ENCODE measurements at places on chromosomes 13 and 19.

- H3K36me3 ChIP-seq, result no peaks in the 10 kb centered on the region
- no peak for DNase-seq
- H3K27ac ChIP-seq, result no peak overlapping the region
- no peaks in the 10 kb centered on the region for H3K27me3 ChIP-seq
- no peak overlapping the region for H3K4me3 ChIP-seq
- H3K4me1 ChIP-seq, result no peaks in the 10 kb centered on the region
Measured at GRCh38 chr19:34475026-34475974, 6.3 kb upstream of the WTIP start.

DNA sequence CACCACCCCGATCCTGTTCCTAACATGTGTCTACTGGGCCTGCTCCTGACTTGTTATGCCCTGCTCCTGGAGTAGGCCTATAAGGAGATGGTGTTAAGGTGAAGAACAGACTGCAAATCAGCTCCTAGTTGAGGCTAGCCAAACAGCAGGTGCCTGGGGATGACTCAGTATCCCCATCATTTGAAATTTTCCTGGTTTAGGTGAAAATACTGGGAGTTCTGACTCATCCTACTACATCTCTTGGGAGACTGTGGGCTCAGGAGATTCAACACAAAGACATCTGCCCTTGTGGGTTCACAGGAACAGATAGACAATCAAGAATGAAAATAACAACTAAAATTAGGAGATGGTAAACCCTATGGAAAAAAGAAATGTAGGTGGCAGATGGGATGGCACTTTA is 41.2 kb downstream of the BRD4 start:
- peak overlapping the region; percentile 34 for H3K27ac ChIP-seq
- H3K27me3 ChIP-seq, result no peaks in the 10 kb centered on the region
- no peak for DNase-seq
- peaks cover 6% of the 10 kb centered on the region for H3K36me3 ChIP-seq

- H3K27ac ChIP-seq, result no peak overlapping the region
- no peaks in the 10 kb centered on the region for H3K36me3 ChIP-seq
- H3K4me1 ChIP-seq, result no peaks in the 10 kb centered on the region
- no peak overlapping the region for H3K4me3 ChIP-seq
- no peak for DNase-seq
- H3K27me3 ChIP-seq, result no peaks in the 10 kb centered on the region
Measured at GRCh38 chr13:29892151-29892550, 41.7 kb upstream of the UBL3 start.

- H3K4me3 ChIP-seq, result no peak overlapping the region
- H3K27me3 ChIP-seq, result no peaks in the 10 kb centered on the region
- no peaks in the 10 kb centered on the region for H3K4me1 ChIP-seq
- no peak overlapping the region for H3K27ac ChIP-seq
- DNase-seq, result no peak
Measured at GRCh38 chr13:101757446-101758039, 305.1 kb downstream of the ITGBL1 start.

DNA sequence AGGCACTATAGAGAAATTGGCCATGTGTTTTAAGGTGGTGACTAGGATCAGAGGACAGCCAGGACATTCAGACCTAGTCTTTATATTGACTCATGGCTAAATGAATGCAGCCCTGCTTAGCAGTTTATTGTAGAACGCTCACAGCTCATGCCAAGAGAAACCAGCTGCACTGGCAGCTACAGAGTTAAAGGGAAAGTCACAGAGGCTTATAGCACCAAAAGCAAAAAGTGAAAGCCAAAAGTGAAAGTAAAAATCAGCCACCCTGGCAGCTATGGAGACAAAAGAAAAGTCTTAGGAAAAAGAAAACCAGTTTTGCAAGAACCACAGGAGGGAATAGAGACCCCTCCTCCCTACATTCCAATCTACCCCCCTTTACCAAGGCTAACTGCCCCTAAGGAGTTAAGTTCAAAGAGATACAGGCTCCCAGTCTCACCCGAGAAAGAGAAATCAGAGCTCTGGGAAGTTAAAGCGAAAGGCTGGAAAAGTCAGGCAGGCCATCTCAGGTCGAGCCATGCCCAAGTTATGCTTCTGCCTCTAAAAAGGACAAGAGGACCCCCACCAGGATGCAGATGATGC is 99.0 kb downstream of the ZNF429 start:
- DNase-seq, result no peak
- no peaks in the 10 kb centered on the region for H3K4me1 ChIP-seq
- no peaks in the 10 kb centered on the region for H3K36me3 ChIP-seq
- H3K27ac ChIP-seq, result no peak overlapping the region
